ENCODE measurements at places on chromosomes 3 and 15.

- DNase-seq: no peak
These were observed 13.7 kb downstream of the FAM107A start for GRCh38 chr3:58563386-58564035.

DNA sequence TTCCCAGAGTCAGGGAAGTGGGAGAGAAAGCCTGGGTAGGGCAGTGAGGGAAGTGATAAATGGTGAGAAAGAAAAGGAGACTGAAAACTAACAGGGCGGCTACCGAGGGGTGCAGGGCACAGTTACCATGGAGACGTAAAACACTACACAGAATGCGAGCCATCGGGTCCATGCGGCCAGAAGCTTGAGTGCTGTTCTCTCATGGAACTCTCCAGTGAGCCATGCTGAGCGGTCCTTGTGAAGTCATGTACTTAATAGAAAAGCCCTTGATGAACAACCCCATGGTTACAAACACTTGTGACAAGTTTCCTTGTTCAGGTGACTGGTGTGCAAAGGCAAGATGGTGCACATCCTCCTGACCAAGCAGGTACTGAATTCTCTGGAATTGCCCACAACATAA lies 3.7 kb upstream of the PLA2G4F start:
- no peak for DNase-seq

DNA sequence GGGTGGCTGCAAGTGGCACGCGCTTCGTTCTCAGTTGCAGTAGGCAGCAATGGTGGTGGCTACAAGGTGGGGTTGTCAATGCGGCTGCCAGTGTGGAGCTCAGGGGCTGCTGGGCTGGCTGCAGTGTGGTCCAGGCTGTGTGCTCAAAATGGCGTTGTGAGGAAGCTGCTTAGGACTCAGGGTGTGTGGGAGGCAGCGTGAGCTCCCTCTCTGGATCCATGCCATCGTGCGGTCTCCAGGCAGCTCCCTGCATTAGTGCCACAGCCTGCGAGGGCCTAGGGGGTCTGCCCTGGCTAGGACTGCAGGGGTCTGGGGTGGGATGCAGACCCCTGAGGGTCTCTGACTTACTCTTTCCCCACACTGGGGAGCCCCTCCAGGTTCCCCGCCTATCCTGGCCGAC lies 397.2 kb downstream of the OCA2 start:
- no peak for DNase-seq

DNA sequence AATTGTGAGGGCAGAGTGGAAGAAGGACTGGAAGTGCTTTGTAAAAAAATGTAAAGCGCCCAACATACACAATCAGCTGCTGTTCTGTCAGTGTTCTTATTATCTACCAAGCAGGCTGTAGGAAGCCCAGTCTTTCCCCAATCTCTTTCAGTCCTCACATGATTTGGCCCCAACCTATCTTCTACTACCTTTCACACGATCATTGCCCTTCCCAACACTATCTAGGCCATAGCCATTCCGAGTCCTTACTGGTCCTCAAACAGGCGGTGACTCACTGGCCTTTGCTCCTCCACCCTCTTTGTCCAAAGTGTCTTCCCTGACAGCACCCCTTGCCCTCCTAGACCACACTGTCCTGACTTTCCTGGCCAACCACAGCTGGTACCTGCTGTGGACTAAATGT lies 861 bp upstream of the RFT1 start:
- DNase-seq: no peak

DNA sequence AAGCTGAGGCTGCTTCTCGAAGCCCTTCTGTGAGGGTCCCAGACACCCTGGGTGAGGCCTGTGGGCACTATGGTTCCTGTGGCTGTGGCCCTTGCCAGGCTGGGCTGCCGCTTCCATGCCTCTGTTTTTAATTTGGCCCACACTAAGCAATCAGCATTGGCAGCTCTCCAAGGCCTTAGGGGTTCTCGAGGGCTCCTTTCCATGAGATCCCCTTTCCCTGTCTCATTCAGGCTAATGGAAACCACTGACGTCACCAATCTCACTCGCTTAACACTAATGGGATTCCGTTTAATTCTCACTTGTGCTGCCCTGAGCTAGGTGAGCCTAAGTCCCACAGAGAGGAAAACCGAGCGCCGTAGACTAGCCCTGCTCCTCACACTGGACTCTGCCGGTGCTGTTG lies 60.2 kb upstream of the RAB6B start:
- DNase-seq: no peak

GRCh38 chr15:88447206-88447605 lies 20.0 kb downstream of the MRPL46 start:
- DNase-seq: no peak

DNA sequence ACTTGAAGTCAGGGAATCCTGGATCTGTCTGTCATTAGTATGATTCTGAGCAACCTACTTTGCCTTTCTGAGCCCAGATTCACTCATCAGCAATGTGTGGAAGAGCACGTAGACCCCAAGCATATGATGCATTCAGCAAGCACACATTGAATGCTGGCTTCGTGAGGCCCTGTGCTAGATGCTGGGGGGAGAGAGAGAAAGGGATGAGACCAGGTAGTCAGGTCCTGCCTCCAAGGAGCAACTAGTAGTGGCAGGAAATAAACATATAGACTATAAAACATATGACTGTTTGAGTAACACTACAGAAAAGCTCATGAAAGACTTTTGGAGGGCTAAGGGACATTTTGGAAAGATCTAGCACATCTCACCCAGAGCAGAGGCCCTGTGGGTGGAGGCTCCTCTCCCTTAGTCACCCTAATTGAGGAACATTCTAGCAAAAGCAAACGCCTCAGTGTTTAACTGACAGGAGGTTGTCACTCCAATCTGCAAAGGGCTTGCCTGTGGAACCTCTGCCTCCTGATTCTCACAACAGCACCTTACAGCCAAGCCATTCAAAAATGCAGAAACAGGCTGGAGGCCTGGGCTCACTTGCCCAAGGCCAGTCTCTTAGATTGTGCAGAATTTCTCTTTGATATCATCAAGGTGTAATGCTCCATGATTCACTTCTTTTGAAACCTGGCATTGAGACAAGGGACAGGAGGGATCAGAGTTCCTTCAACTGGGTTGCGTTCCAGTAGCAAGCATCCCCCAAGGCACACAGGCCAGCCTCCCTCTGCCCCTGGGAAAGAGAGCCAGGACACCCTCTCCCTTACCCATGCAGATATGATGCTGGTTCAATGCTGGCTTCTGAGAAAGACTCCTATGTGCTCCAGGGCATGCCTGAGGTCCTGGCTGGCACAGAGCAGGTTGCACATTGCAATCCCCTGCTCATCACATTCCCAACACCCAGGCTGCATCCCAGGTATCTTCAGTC lies 26.1 kb downstream of the STARD5 start:
- DNase-seq: no peak

GRCh38 chr3:144865948-144866347 lies 894.3 kb downstream of the DIPK2A start:
- no peak for DNase-seq

- no peak for DNase-seq
These were observed 596.3 kb downstream of the PYDC2 start for GRCh38 chr3:192057261-192057660.

DNA sequence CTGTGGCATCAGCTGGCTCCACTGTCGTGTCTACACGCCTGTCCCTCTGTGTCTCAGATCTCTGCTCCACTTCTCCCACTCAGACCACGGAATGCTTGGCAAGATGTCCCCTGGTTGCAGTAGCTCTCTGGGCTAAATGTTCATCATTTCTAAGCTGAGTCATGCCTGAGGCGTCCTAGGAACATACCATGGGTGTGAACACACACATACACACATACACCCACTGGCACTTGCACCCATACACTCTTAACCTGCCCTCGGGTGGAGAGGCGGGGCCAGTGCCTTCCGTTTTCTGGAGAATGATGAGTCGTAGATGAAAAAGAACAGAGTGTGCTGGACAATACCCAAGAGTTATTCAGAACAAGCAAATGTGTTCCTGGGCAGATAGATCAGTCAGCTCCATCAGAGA lies 72.4 kb downstream of the SENP2 start:
- no peak for DNase-seq

DNA sequence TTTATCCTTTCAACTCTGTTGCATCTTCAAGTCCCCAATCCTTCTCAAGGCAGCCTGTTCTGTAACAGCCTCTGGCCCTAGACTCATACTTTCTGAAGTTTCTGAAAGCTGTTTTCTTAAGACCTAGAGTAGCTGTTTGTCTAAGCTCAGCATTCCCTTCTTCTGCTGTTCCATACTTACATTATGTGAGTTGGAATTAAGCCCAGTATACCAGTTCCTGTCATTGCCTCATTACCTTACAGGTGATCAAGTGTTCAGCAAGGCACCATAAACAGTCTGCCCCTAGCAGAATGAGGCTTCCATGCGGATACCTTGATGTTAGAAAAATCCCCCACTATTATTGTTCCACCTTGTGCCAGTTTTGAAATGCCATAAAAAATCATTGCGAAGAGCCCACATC lies 180.6 kb downstream of the PLCL2 start:
- no peak for DNase-seq
